ENCODE measurements at places on chromosomes 16 and 17.

- no peak for DNase-seq
These were observed at the start of gene SLC52A1 for GRCh38 chr17:5035315-5035714. Gene SLC52A1, minus strand, starts transcription at chr17:5035426. Its CDS starts 820 bp downstream, at chr17:5034606.

GRCh38 chr17:50491505-50491904, 12.8 kb downstream of the RSAD1 start:
- DNase-seq, result no peak

GRCh38 chr17:1100382-1100781, 79.4 kb downstream of the ABR start:
- DNase-seq, result no peak

DNA sequence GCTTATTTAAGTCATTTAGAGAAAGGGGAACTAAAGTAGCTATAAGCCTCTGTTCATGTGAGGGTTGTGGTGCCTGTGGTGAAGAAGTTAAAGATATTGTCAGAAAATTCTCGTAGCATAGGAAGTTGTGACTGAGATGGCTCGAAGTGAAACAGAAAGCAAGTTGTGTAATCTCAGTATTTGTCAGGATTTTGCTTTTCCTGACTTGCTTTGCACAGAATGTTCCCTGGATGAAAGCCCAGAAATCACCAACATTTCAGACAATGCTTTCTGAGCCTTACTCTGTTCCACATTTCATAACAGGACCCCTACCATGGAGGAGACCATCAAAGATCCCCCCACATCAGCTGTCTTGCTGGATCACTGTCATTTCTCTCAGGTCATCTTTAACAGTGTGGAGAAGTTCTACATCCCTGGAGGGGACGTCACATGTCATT, 10.6 kb downstream of the CALCOCO2 start:
- DNase-seq, result no peak

- DNase-seq, result no peak
These were observed 17.7 kb upstream of the SLC12A3 start for GRCh38 chr16:56847173-56847910.

- no peak for DNase-seq
These were observed 109.0 kb upstream of the FAM20A start for GRCh38 chr17:68710035-68710780.

- DNase-seq, result no peak
These were observed 19.3 kb downstream of the CRISPLD2 start for GRCh38 chr16:84839054-84839453.

DNA sequence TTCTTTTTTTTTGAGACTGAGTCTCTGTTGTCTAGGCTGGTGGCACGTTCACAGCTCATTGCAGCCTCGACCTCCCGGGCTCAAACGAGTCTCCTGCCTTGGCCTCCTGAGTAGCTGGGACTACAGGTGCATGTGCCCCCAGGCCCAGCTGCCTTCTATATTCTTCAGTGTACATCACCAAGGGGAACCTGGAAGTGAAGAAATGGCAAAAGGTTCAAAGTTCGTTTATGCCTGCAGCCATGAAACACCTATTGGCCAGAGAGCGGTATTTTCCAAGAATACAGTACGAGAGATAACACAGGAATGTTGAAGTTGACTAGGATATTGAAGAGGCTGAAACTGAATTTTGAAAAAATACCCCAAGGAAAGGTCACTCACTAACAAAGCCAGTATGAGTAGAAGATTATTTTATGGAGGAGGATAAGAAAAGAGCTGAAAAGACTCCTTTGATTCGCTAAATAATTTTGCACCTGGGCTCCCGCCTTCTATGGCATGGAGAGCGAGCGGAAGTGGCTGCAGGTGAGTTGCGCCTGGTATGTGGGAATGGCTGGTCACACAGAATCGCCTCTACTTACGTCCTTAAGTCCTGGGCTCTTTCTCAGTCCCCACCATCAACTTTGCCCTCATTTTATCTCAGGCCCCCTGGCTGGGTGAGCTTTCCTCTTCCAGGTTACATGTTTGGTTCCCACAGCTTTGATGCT, 9.8 kb downstream of the ST6GALNAC1 start:
- DNase-seq, result no peak

DNA sequence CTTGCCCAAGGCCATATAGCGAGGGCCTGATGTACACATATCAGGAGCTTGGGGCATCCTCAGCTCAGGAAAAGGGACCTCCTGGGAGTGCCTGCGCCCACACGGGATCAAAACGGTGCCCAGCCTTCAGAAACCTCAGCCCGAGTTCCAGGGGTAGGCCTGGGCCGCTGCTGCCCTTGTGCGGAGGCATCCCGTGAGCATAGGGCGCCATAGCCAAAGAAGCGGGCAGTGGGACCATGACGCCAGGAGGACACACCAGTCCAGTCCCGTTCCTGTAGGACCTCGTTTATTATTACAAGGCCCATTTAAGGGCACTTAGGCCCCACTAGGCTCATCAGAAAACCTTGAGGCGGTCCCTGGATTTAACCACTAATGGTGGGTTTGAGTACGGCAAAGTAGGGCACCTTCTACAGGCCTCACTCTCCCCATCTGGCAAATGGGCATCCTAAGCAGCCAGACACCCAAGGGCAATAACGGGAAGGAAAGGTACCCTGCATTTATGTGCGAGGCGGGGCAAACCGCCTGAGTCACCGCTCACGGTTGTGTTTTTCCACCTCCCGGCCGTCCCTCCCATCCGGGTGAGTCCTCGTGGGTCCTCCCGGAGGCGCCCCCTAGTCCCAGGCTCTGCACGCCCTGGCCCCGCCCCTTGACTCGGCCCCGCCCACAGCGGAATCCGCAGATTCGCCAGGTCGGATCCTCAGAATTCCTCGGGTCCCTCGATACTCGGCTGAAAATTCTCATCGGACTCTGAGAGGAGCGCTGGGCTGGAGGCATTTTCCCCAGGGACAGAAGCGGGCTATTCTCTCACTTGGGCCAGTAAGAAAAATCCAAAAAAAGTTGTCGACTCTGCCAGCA, 726 bp upstream of the SETD1A start:
- peak; percentile 85 for DNase-seq

GRCh38 chr16:74660383-74660782, 6.3 kb downstream of the RFWD3 start:
- no peak for DNase-seq

GRCh38 chr17:7881276-7882054, 7.1 kb upstream of the CHD3 start:
- no peak for DNase-seq

DNA sequence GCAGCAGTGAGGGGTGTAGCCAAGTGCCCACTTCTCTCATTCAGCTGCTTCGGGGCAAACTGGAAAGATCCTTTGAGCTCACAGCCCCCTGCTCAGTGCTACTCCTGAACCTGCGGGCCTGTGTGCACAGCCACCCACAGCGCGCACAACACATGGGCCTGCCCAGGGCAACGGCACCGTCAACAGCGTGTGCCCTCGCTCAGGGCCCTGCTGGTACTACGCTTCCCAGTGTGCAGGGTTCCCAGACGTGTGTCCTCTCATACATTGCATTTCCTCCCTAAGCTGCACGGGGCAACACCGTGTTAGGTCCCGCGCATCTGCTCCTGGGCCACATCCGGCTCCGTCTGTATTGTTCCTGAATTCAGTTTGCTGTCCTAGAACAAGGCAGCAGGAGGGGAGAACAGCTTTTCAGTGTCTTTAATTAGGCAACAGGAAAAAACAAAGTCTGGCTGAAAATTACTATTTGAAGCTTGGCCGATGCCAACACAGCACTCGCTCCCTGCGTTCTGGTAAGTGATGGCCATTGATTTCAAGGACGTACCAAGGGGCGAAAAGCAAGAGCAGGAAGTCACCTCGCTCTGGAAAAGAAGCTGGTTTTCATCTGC, 15.2 kb downstream of the MRM3 start:
- no peak for DNase-seq

- DNase-seq, result peak; percentile 68
These were observed at the start of gene MLLT6 for GRCh38 chr17:38704606-38705522. Gene MLLT6, plus strand, starts transcription at chr17:38705273. Its CDS starts 360 bp downstream, at chr17:38705633.

DNA sequence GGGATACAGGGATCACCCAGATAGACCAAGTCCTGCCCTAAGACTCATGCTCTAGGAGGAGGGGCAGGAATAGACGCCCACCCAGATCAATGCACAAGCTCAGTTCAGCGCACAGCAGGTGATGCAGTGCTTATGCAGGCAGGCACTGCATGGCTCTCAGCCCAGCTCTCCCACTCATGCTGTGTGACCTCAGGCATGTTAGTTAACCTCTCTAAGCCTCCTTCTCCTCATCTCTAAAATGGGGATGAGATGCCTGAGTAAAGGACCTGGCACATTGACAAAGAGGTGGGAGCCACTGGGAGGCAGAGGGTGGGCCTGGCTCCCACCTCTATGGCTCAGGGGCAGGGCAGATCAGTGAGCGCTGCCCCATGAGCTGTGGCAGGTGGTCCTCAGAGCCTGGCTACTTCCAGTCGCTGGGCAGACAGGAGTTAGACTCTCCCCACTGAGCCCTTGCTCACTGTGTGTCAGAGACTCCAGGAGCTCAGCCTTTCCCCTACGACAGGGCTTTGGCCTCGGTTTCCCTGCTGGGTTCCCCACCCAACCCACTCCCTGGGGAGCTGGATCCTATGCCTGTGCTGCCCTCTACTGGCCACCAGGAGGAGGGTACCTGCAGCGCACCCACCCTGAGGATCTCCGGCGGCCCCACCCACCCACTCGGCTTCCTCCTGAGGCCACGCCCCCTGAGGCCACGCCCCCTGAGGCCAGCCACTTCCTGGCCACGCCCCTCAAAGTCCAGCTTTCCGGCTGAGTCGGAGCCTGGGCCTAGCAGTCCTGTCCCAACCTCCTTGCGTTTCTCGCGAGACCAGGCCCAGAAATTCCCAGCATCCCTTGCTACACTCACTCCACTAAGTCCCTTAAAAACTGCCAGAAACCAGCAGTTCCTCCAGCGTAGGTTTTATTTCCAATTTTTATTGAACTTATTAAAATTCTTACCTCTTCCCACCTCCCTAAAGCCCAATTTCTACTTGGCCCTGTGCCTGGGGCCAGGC, 196.1 kb downstream of the GSG1L start:
- DNase-seq, result peak; percentile 73
